ENCODE measurements at places on chromosomes 6 and 20.

DNA sequence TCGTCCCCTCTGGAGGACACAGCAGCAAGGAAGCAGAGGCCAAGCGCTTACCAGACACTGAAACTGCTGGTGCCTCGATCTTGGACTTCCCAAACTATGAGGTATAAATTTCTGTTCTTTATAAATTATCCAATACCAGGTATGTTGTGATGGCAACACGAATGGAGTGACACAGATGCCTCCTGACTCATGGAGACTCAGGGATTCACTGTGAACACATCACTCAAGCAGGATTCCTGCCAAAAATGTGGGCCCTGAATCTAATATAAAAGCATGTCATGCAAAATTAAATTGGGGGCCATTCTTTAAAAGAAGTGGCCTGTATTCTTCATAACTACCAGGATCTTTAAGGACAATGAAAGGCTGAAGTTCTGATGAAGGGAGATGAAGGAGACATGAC is 52.5 kb upstream of the SLC22A23 start:
- no peak for DNase-seq

DNA sequence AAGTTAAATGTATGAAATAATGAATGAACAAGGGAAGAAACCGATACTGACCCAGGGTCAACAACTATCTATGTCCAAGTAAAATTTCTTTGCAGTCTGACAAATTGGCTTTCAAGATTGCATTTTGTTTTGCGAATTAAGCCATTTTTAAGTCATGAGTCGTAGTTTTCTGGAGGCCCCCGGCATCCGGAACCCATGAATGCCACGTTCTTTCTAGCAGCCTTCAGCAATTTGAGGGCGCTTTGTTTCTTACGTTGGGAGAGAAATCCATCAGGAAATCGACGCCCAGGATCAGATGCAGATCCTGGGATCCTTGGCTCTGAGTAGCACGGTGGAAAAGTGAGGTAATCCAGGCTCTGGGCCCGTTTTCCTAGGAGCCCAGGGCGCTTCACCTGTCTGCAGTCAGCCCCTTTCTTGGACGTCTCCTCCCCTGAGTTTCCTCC is 309 bp upstream of the ABRACL start:
- DNase-seq, result peak; percentile 62

GRCh38 chr6:65182681-65183080 is 524.3 kb downstream of the EYS start:
- no peak for DNase-seq

GRCh38 chr6:36683656-36684446 is 5.3 kb downstream of the CDKN1A start:
- DNase-seq, result no peak
